ENCODE measurements at places on chromosomes 6 and 20.

GRCh38 chr6:5061152-5061551 is 24.0 kb upstream of the PPP1R3G start:
- no peak for DNase-seq
- H3K36me3 ChIP-seq, result no peaks in the 10 kb centered on the region
- H3K27ac ChIP-seq, result no peak overlapping the region
- H3K27me3 ChIP-seq, result no peaks in the 10 kb centered on the region
- no peaks in the 10 kb centered on the region for H3K4me1 ChIP-seq

- DNase-seq, result no peak
- no peak overlapping the region for H3K27ac ChIP-seq
- no peaks in the 10 kb centered on the region for H3K36me3 ChIP-seq
- H3K4me1 ChIP-seq, result no peaks in the 10 kb centered on the region
Observed at GRCh38 chr6:45758787-45759471, 256.7 kb downstream of the CLIC5 start.

GRCh38 chr20:48242623-48243022 is 457.3 kb upstream of the SULF2 start:
- H3K27ac ChIP-seq, result no peak overlapping the region
- no peak for DNase-seq
- H3K27me3 ChIP-seq, result no peaks in the 10 kb centered on the region
- H3K4me1 ChIP-seq, result no peaks in the 10 kb centered on the region
- H3K36me3 ChIP-seq, result no peaks in the 10 kb centered on the region

DNA sequence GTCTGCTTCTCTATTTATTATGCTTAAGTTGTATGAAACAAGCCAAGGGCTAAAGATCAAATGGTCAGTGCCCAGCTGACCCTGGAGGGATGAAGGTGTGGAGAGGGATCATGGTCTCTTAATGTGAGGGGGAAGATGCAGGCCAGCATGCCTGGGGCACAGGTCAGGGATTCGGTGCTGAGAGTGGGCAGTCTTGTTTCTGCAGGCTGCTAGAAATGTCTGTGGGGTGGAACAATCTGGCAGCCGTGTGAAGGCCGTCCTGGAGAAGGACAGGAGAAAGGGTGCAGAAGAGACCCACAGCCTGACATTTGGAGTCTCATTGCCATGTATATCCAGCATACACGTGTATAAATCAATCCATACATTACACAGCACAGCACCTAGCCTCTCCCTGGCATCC is 258.3 kb upstream of the MOCS1 start:
- H3K27ac ChIP-seq, result no peak overlapping the region
- H3K27me3 ChIP-seq, result no peaks in the 10 kb centered on the region
- H3K4me3 ChIP-seq, result no peak overlapping the region
- H3K4me1 ChIP-seq, result no peaks in the 10 kb centered on the region

- no peak overlapping the region for H3K4me3 ChIP-seq
- H3K27me3 ChIP-seq, result no peaks in the 10 kb centered on the region
- peak overlapping the region; percentile 66 for H3K27ac ChIP-seq
- no peak for DNase-seq
Observed at GRCh38 chr6:21883595-21884328, 290.2 kb downstream of the SOX4 start.

DNA sequence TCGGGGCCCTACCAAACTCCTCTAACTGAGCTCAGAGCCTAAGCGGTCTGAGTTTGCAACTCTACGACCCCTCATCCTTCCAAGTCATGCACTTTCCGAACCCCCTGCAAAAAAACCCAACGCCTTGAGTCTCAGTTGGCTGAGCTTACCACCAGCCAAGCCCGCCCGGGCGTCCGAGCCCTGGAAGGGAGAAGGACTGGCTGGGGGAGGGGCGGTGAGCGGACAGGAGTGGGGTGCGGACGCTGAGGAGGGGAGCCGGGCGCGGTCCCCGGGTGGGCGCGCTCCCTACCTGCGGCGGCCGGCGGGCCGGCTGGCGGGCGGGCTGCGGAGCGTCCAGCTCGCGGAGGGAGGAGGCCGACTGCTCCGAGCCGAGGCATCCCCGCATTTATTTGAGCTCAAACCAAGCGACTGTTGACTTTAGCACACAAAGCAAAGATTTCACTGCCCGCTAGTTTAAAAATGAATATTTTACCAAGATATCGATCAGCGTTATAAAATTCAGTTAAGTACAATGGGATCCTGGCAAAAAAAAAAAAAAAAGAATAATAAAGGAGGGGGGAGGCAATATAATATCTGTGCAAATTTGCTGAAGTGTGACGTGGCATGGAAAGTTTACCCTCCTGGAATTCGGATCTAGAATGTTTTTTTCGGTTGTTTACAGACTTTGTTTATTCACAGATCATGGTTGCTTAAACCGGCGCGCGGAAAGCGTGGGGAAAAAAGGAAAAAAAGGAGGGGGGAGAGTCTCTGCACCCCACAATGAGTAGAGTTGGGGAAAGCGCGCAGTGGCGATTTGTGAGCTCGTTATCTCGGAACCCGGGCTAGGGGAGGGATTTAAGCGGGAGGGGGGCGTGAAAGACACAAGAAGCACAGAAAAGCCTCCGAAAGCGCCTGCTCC is 5.9 kb downstream of the FOXA2 start:
- no peak for DNase-seq
- H3K27me3 ChIP-seq, result peaks cover 21% of the 10 kb centered on the region
- H3K4me1 ChIP-seq, result peaks cover 6% of the 10 kb centered on the region
- no peaks in the 10 kb centered on the region for H3K36me3 ChIP-seq
- no peak overlapping the region for H3K27ac ChIP-seq

DNA sequence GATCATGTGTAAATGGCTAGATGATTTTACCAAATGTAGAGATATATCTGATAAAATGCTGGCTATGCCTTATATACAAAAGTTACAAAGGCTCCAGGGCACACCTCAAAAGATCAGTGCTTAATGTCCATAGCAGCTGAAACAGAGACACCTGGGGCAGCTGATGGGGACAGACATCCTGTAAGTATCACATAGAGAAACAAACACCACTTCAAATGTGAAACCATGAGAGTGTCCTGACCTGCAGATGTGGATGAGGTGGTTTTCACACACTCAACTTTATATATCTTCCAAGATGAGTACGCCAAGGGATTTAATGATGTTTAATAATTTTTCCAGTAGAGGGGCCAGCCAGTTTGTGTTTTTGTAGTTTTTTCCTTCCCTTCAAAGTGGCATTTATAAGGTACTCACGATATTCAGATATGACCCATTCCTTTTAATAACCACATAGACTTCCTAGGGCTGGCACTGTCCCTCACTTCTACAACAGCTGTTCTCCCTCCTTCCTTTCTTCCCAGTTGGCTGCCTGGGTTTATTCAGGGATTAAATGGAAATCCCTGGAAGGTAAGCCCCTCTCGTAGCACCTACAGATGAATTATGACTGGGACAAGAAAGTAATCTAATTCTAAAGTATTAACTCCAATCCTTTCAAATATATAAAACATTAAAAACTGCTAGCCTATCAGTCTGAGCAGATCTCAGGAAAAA is 50.3 kb upstream of the MCM9 start:
- no peaks in the 10 kb centered on the region for H3K36me3 ChIP-seq
- no peaks in the 10 kb centered on the region for H3K4me1 ChIP-seq
- H3K4me3 ChIP-seq, result no peak overlapping the region
- no peak for DNase-seq

DNA sequence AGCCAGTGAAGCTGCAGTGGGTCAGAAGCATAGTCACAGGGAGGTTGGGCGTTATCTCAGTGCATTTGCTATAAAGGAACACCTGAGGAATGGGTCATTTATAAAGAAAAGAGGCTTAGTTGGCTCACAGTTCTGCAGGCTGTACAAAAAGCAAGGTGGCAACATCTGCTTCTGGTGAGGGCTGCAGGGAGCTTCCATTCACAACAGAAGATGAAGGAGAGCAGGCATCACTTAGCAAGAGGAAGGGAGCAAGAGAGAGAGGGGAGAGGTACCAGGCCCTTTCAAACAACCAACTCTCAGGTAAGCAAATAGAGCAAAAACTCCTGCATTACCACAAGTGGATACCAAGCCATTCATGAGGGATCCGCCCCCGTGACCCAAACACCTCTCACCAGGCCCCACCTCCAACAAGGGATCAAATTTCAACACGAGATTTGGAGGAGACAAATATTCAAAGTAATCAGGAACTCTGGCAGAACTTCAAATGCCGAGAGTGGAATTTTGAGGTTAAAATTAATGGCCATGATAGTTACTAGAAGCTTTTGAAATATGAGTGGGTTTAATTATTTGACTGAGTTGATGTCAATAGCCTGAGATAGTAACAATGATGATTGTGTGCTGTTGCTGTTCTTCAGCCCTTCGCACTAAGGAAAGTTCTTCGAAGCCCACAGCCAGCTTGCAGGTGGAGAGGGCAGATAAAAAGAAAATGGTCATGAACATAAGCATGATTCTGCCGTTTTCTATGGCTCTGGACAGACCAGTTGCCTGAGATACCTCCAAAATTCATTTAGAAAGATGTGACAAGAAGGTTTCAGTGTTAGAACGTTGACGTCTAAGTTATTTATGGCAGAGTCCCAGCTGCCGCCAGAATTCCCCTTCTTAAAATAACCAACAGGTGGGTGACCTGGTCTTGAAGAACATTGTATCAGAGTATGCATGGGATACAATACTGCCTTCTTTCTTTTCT is 55.3 kb upstream of the ADTRP start:
- no peaks in the 10 kb centered on the region for H3K36me3 ChIP-seq
- no peak overlapping the region for H3K4me3 ChIP-seq
- no peaks in the 10 kb centered on the region for H3K4me1 ChIP-seq
- no peak overlapping the region for H3K27ac ChIP-seq
- DNase-seq, result no peak

GRCh38 chr6:2626401-2626800 is 124.3 kb downstream of the MYLK4 start:
- H3K4me1 ChIP-seq, result peaks cover 2% of the 10 kb centered on the region
- DNase-seq, result no peak
- no peak overlapping the region for H3K4me3 ChIP-seq
- peak overlapping the region; percentile 95 for H3K27ac ChIP-seq

GRCh38 chr6:26553264-26553634 is 15.1 kb downstream of the HMGN4 start:
- peak overlapping the region; percentile 75 for H3K27ac ChIP-seq
- no peaks in the 10 kb centered on the region for H3K36me3 ChIP-seq
- peak; percentile 83 for DNase-seq

DNA sequence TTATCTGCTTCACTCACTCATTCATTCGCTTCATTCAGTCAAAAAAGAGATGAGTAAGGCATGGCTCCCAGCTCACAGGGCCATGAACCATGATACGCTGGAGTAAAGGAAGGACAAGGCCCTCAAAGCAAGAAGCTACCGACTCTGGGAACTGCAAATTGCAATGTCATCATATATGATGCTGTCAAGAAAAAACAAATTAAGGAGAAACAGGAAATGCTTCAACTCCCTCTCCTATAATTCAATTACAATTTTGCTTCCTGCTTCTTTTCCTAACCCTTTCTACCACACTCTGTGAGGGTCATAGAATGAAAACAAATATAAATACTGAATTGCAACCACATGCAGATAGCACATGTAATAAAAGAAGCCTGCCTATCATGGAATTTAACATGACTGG is 725.7 kb upstream of the FLRT3 start:
- H3K4me1 ChIP-seq, result no peaks in the 10 kb centered on the region
- no peak overlapping the region for H3K4me3 ChIP-seq
- H3K27ac ChIP-seq, result no peak overlapping the region
- no peaks in the 10 kb centered on the region for H3K36me3 ChIP-seq
- DNase-seq, result no peak

DNA sequence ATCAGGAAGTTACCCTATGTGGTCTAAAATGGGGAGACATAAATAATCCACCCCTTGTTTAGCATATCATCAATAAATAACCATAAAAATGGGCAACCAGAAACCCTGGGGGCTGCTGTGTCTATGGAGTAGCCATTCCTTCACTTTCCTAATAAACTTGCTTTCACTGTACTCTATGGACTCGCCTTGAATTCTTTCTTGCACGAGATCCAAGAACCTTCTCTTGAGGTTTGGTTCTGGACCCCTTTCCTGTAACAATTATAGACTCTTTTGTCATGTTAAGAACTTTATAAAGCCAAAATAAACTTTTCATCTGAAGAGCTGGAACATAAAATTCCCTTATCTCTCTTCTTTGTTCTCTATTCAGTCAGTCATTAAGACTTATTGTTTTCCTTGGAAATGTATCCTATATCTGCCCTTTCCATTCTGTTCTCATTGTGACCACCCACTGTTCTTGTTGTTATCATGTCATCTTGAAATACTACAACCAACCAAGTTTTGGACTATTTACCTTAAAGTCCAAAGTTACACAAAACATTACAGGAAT is 29.3 kb upstream of the ZBTB24 start:
- no peak overlapping the region for H3K27ac ChIP-seq
- no peaks in the 10 kb centered on the region for H3K36me3 ChIP-seq
- no peaks in the 10 kb centered on the region for H3K4me1 ChIP-seq
- no peak for DNase-seq

- H3K36me3 ChIP-seq, result peaks cover 7% of the 10 kb centered on the region
- no peaks in the 10 kb centered on the region for H3K4me1 ChIP-seq
- H3K27ac ChIP-seq, result no peak overlapping the region
- DNase-seq, result no peak
Observed at GRCh38 chr6:41801380-41801779, 13.9 kb downstream of the TOMM6 start.

DNA sequence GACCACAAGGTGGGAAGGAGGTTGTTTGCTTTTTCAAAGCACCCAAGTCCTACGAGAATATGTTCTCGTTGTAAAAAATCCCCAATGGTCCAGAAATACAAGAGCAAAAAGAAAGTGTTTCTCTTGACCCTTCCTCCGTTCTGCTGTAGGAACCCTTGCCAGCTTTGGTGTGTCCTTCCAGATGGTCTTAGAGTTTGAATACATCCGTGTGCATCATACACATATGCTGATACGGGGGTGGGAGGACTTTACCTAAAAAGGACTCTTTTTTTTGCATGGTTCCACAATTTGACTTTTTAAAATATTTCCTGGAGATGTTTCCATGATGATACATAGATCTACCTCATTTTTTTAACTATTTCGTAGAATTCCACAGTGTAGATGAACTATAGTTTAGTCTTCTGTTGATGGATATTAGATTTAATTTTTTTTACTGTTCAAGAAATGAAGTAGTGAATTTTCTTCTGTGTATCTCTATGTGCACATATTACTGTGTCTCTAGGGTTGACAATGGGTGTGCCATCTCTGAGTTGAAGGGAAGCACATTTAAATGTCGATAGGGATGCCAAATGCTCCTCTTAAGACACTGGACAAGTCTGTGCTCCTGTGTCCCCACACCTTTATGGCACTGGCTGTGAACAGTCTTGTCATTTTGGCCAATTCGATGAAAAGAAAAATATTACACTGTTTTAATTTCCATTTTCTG is 182.1 kb upstream of the SNX9 start:
- no peaks in the 10 kb centered on the region for H3K4me1 ChIP-seq
- no peak overlapping the region for H3K27ac ChIP-seq
- H3K4me3 ChIP-seq, result no peak overlapping the region
- no peaks in the 10 kb centered on the region for H3K27me3 ChIP-seq

Measured in ascending aorta (tissue), 2 donors.